ENCODE measurements at places on chromosomes 5 and 9. TPM values are rescaled to one million over a fixed set of nuclear protein-coding genes. Genes with fewer than 3 reads are reported as not detected.

The CATSPER3 gene
- 2.0 TPM for polyA plus RNA-seq

The PCDHB8 gene
- polyA plus RNA-seq, result 1.5 TPM

The STX17 gene
- polyA plus RNA-seq, result 22.8 TPM

The PLPP7 gene
- polyA plus RNA-seq, result 2.6 TPM

The BTNL8 gene
- 0.51 TPM for polyA plus RNA-seq

GRCh38 chr5:29963956-29964355 lies 1229.5 kb upstream of the CDH6 start:
- DNase-seq, result peak; percentile 2

- DNase-seq, result no peak
Measured at GRCh38 chr5:62506659-62507460, 71.8 kb upstream of the LRRC70 start.

- DNase-seq, result no peak
Measured at GRCh38 chr5:172713809-172714490, 57.0 kb downstream of the DUSP1 start.

DNA sequence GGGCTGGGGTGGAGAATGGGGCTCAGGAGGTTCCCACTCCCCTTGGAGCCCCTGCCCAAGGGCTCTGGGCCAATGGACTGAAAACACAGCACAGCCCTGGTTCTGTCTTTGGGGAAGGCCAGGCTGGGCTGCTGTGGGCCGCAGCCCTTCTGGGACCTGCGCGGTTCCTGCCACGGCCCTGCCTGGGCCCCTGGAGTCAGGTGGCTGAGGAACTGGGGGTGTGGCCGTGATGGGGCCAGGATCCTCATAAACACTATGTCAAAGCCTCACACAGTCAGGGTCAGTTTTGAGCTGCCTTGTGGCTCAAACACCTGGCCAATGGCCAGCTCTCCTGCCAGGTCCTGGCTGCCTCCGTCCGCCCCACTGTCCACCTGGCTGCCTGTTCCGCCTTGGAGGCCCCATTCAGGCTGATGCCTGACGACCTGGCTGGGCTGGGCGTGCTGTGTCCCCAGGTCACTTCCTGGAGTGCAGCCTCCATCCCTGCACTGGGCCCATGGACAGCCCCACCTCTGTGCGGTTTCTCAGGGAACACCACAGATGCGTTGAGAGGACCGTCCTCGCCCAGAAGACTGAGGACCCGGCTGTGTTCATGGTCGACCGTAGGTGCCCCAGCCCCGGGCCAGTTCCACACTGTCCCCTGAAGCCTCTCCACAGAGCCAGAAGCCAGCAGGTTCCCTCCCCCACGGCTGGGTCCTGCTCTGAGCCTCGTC lies 27.5 kb downstream of the PAEP start:
- no peak for DNase-seq

- no peak for DNase-seq
Measured at GRCh38 chr9:109020581-109021511, 7.5 kb upstream of the CTNNAL1 start.

DNA sequence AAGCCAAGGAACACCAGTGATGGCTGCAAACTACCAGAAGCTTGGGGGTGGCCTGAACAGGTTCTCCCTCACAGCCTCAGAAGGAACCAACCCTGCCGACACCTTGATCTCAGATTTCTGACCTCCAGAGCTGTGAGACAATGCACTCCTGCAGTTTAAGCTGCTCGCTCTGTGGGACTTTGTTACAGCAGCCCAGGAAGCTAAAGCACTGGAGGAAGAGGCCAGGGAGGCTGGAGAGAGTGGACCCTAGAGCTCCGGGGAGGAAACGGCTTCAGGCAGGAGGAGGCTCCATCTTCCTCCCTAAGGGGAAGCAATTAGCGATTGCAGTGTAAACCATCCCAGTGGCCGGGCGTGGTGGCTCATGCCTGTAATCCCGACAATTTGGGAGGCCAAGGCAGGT lies 25.1 kb downstream of the BARX1 start:
- no peak for DNase-seq

DNA sequence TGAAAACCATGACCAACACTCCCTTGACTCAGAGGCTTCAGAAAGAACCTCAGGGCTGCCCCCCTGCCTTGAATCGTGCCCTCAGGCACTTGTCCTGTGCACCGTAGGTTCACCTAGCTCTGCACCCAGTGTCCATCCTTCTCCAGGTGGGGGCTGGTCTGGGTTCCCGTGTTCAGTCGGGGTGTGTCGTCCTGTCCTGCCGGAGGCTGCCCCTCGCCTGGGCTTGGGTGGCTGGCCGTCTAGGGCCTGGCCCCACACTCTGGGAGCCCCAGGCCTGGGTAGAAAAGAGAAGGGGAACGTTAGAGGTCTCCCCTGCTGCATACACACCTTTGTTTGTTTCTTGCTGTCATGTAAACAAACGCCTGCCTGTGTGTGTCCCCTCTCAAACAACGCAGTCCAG lies 29.3 kb downstream of the CATSPER3 start:
- DNase-seq, result no peak

DNA sequence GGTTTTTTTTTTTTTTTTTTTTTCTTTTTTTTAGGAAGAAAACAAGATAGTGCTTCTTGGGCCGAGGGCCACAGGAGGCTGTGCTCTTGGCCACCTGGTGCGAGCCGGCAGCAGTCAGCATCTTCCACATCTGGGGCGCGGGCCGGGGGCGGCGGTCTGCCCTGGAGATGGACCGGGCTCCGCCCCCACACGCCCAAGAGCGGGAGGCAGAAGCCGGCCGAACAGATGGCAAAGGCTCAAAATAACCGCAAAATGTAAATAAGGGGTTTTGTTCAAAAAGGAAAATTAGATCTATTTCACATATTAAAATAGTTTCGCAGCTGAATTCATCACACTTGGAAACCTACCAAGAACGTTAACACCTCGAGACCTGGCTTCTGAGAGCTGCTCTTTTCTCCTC lies 51.5 kb upstream of the UBAC1 start:
- no peak for DNase-seq

DNA sequence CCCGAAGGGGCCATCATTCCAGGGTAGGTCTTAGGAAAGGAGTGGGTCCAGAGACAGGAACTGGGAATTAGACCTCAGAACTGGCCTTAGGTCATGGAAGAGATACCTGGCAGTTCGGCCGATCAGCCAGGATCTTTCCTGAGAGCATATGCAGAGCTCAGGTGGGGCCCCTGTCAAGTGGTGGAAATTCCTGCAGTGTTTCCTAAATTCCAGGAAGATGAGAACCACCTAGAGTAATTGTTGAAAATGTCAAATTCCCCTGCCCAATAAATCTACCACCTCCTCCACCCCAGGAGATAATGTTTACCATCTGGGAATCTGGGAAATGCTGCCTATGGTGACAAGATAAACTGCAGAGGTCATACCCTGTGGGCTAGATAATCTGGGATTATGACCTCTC lies 14.6 kb downstream of the TMEM171 start:
- DNase-seq, result no peak

- no peak for DNase-seq
Measured at GRCh38 chr9:121360601-121361374, 9.3 kb downstream of the STOM start.

DNA sequence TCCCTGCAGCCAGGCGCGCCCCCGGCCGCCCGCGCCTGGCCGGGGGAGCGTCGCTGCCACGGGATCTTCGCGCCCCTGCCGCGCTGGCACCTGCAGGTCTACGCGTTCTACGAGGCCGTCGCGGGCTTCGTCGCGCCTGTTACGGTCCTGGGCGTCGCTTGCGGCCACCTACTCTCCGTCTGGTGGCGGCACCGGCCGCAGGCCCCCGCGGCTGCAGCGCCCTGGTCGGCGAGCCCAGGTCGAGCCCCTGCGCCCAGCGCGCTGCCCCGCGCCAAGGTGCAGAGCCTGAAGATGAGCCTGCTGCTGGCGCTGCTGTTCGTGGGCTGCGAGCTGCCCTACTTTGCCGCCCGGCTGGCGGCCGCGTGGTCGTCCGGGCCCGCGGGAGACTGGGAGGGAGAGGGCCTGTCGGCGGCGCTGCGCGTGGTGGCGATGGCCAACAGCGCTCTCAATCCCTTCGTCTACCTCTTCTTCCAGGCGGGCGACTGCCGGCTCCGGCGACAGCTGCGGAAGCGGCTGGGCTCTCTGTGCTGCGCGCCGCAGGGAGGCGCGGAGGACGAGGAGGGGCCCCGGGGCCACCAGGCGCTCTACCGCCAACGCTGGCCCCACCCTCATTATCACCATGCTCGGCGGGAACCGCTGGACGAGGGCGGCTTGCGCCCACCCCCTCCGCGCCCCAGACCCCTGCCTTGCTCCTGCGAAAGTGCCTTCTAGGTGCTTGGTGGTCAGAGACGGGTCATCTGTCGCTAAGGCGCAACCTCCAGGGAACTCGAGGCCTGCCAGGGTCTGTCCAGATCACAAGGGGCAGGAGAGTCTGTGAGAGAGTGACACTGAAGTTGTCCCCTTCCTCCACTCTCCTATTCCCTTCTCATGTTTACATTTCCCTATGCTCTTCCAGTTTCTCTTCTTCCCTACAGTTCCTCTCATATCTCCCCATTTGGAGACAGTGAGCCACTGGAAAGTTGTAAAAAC lies 1.3 kb downstream of the GPR150 start:
- DNase-seq, result no peak
